Colonic mucosa (tissue), 4 donors: ENCODE measurements at places on chromosomes 4 and X. TPM values are rescaled to one million over a fixed set of nuclear protein-coding genes. Genes with fewer than 3 reads are reported as not detected.

Gene GASK1B
- total RNA-seq = 18.0 TPM

Gene SH3TC1
- 22.5 TPM for total RNA-seq

Gene KIAA1210
- total RNA-seq = not detected

Gene NSG1
- 5.9 TPM for total RNA-seq

Gene ENPP6
- total RNA-seq = 0.53 TPM

Gene TMSB15A
- total RNA-seq = not detected

Gene MAGEA11
- total RNA-seq = not detected

Gene CHM
- total RNA-seq = 16.8 TPM

Gene UGT2B10
- total RNA-seq = 0.40 TPM

DNA sequence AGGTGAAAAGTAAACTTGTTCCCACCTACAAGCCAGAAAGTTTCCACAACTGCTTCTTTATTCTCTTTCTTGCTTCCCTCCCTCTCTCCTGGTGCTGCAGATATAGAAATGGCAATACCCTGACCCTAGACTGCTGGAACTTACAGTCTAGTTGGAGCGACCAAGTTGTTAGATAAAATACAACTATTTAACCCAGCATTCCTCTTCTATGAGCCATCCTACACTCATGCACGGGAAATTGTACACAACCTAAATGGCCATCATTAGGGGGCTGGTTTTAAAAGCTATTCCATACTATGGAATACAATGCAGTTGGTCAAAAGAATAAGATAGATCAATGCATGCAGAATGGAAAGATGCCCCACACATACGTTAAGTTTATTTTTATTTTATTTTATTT lies 41.1 kb downstream of the PJA1 start:
- no peak for DNase-seq

- no peak for DNase-seq
Observed at GRCh38 chrX:43505769-43506168, 150.3 kb upstream of the MAOA start.

GRCh38 chr4:95066050-95066449 lies 308.3 kb downstream of the BMPR1B start:
- DNase-seq = no peak

GRCh38 chr4:165765053-165765452 lies 108.0 kb upstream of the TLL1 start:
- DNase-seq = no peak

DNA sequence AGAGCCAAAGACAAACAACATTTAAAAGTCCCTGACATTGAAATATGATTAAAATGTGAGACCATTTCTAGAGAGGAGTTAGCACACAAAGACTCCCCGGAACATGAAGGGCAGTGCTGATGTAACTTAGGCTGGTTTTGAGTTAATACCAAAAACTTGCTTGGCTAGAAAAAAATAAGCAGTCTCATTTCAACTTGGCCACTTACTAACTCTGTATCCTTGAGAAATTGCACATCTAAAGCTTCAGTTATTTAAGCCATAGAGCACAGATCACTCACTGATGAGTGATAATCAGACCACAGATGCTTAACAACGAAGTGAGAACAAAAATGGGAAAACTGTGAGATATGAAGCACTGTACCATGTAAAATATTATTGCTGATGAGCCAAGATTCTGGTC lies 65.9 kb upstream of the MAOA start:
- DNase-seq = no peak

- DNase-seq = no peak
Observed at GRCh38 chr4:92175250-92175649, 128.5 kb upstream of the GRID2 start.

DNA sequence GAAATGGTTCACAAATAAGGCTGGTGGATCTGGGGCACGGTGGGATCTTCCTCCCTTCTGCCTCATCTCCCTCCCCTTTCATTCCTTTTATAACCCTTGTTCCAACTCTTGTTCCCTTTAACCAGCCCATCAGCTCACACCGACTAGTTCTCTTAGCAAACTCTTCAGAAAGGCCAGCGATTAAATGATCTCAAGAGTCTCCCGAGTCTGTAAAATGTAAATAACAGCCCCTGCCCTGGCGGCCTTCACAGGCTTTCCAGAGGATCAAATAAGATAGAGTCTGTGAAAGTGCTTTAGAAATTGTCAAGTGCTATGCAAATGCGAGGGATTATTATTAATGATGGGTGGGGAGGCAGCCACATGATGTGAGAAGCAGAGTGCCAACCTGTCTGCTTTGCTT lies 27.1 kb downstream of the TSC22D3 start:
- DNase-seq = no peak

DNA sequence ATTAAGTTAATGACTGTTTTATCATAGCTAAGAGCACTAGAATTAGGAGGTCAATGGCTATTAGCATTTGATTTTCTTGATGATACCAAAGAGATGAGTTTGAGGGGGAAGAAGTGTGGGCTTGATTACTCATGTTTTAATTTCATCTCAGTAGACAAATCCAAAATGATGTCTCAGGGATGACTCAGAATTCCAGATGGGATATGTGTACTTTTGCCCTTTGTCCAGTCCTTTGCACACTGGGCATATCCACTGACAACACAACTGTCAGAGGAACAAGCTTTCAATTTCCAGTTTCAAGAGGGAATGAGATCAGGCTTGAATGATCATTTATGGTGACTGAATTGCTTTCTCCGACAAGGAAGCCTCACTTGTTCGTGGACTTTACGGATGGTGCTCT lies 325.3 kb upstream of the FTHL17 start:
- no peak for DNase-seq

GRCh38 chrX:156004740-156005139 lies 7.2 kb downstream of the IL9R start:
- DNase-seq = no peak

- DNase-seq = no peak
Observed at GRCh38 chrX:38804682-38805431, 3.6 kb downstream of the MID1IP1 start.

DNA sequence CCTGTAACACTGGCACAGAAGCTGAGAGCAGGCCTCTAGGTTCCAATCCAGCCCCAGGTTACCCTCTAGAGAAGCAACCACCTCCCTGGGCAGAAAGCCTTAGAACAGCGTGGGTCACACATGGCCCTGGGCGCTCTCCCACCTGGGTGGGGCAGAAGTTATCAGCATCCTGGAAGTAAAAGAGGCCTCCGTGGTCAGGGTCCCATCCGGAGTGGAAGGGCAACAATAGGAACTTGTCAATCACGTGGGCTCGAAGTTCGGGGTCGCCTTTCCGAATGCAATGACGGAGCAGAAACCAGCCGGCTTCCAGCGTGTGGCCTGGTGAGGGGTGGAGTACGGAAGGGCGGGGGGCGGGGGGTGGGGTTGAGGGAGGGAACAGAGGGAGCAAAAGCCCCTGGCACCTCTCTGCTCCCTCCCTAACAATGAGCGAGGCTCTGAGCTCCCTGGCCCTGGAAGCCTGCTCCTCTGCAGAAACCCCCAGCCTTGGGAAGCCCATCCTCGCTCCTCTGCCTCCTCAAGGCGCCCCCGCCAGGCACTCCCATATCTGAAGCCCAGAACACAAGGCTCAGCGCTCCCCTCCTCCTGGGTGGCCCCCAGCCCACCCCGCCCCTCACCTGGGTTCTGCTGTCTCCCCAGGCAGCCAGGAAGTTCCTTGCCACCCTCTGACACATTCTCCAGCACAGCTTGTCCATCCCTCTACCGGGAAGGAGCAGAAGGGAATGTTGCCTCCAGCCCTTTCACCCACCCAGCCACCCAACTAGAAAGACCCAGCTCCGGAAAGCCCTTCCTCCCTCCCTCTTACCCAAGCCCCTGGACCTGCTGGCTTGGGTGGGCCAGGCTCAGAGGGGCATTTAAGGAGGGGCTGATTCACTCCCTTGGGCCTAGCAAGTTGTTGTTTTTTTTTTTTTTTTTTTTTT lies 2.8 kb downstream of the RENBP start:
- DNase-seq = no peak

DNA sequence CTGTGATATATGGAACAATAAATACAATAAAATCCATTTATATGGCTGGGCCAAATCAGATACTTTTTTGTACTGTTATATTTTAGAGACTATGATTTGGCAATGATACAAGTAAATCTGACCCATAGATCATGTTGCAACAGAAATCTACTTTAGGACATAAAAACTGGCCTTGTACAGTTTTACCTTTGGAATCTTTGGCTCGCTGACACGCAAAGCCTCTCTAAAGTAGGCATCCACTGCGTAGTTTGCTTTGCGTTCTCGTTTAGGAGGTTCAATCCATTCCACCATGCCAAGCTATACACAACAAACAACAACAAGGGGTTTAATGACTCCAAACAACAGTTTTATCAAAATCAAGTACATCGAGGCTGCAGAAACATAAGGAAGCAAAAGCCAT lies 42.4 kb downstream of the SMARCA1 start:
- DNase-seq = no peak

DNA sequence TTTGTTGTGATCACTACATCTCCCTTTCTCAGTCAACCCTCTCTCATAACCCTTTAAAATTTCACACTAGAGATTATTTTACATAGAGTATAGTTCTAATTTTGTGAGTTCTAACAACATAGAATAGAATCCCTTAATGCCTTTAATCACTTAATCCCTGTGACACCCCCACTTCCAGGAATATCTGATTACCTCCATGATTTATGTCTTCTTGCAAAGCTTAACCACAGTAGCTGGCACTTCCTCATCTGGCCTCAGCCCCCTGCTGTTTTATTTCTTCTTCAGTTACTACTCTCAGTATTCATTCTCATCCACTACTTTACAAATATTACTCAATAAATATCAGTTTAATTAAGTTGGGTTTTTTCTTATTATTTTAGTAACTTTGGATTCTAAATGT lies 340.9 kb downstream of the CENPC start:
- no peak for DNase-seq

DNA sequence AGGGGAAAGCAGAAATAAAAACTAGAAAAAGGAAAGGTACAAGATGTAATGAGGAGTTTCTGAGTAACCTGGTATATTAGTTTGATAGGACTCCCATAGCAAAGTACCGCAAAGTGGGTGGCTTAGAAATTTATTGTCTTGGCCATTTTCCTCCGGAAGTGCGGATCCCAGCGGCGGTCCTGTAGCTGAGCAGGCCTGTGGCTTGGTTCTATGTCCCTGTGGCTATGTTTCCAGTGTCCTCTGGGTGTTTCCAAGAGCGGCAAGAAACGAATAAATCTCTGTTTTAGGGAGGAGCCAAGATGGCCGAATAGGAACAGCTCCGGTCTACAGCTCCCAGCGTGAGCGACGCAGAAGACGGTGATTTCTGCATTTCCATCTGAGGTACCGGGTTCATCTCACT lies 44.0 kb upstream of the LDB2 start:
- DNase-seq = no peak

DNA sequence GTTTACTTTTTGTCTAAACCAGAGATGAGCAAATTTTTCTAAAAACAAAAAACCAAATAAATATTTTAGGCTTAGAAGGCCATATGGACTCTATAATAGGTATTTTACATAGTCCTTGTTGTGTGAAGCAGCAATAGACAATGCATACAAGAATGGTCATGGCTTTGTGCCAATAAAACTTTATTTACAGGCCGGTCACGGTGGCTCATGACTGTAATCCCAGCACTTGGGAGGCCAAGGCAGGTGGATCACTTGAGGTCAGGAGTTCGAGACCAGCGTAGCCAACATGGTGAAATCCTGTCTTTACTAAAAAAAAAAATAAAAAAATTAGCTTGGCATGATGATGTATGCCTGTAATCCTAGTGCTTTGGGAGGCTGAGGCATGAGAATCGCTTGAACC lies 227.6 kb downstream of the CBR4 start:
- DNase-seq = no peak

- no peak for DNase-seq
Observed at GRCh38 chrX:1336948-1337779, 579 bp downstream of the IL3RA start.

DNA sequence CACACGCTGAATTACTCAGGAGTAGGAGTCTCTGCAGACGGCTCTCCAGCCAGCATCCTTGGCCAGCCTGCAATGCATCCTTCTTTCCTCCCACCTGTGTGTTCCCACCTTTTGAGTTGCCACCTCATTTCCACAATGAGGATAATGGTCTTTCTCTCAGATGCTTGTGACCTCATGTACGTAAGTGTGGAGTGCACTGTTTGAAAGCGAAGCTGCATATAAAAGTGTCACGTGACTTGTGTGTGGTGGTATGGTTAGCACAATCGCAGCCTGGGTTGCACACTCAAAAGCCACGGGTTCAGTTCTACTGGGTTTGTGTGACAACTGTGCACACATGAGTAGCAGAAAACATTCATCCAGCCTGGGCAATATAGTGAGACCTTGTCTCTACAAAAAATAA lies 12.0 kb upstream of the MFAP3L start:
- no peak for DNase-seq
